Stimulated activated CD4-positive, alpha-beta T cell treated with anti-CD3 and anti-CD28 coated beads, Interleukin-12 subunit alpha, Interleukin-12 subunit beta, amount 100 ng/mL, for 24 hours (primary cell): ENCODE measurements at places on chromosomes 3 and 15.
A peak's percentile ranks its signal among the peaks of the same experiment; 100 is the strongest.

- DNase-seq: no peak
Observed at GRCh38 chr3:195119461-195120266, 151.3 kb downstream of the XXYLT1 start.

DNA sequence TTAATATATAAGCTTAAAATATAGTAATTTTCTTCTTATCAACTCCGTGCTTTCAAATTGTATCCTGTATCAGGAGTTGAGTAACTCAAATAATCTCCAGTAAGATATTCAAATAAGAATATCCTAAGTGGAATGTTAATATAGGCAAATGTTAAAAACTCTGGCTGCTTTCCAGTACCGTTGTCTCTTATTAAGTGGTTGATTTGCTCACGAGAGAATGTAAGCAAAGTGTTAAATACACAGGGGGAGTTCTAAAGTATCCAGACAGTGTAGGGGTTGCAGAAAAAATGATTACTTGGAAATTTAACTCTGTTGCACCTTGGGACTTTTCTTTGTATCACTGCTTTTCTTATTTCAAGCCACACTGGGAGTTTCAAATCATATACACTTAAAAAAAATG is 478.9 kb upstream of the TBL1XR1 start:
- no peak for DNase-seq

DNA sequence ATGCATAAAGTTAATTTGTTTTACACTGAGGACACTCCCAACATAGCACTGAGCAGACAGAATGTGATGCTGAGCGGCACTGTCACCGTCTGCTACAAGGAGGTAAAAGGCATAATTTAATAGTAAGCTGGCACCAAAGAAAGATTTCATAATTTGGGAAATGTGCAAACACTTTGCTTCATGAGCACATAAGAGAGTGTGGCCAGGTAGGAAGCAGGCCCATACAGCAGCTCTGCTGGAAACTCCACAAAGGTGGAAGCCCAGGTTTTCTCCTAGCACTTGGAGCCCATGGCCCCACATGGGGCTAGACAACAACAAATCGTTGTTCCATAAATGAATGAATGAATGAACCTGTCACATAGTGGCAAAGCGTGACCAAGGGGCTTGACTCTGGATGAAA is 68.5 kb upstream of the CACNA2D3 start:
- DNase-seq: no peak

GRCh38 chr15:51128701-51129100 is 34.0 kb upstream of the TNFAIP8L3 start:
- DNase-seq: no peak

DNA sequence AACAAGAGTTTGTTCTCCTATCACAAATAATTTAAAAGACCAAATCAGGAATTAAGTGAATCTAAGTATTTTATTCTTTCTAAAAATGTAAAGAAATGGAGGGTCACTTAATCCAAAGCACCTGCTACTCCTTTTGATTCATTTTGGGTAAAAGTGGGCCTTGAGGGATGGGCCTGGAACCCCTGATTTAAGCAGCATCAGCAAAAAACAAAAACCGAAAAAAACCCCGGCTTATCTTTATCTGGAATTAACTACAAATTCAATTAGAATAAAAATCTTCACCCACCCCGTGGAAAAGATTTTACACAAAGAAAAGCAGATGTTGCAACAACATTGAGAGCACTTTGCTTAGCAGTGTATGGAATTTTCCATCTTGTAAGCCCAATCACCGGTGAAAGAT is 1018.2 kb downstream of the MCTP2 start:
- DNase-seq: no peak

DNA sequence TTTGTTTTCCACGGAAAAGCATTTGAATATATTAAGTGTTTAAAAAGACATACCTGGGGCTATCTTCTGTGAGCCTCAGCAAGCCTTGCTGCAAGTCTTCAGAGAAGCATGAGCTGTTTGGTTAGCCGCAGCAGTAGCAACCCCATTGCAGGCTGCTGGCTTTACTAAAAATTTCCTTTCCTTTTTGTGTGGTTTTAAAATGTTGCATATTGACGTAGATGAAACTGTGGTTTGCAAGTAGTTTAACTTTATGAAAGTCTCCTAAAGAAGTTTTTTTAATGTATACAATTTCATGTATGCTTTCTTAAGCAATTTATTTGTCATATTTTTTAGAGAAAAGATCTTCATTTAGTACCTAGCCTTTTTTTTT is at the start of gene GPR171:
GPR171 (minus strand) TSS at position 166 of the 370 bp plus-strand sequence. CDS start 3,830 bp downstream, outside the sequence.
- peak; percentile 43 for DNase-seq

DNA sequence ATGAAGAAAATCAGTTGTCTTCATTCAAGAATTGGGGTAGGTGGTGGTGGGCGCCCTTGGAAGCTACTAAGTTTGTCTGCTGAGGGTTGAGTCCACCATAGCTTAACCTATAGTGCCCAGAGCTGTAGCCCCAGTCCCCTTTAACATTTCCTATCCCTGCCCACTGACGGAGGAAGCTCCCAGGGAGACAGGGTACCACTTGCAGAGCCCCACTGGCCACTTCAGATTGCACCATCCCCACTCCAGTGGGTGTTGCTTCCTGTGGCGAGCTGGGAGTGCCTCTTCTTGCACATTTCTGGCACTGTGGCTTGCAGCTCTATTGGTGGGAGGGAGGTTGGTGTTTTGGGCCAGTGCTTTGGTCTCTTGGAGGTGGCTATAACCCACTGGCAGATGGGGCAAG is 2.7 kb downstream of the PXYLP1 start:
- no peak for DNase-seq

GRCh38 chr3:194204042-194204987 is 68.4 kb downstream of the HES1 start:
- no peak for DNase-seq

DNA sequence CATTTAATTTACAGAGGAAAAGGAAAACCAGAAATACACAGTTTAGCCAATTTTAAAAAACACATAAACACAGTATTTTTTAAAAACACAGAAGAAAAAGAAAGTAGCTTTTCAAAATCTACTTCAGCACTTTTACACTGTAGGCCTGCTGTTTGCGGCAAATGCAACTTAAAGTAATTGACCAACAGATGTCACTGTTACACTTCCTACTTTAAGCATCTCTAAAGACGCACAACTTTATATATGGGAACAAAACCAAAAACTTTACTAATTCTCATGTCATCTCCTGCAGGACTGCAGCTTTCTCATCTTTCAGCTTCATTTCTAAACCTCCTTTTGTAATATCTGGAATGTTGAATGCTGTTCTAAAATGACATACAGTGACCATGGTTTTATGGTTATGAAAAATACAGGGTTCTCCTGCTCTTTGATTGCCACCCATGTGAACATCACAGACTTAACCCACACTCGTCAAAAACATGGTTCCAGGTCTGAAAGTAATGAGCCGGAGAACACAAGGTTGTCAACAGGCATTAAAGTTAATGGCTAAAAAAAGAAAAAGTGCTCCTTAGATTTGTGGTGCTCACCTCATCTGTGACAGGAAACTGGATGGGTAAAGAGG is 107.9 kb downstream of the FMN1 start:
- no peak for DNase-seq

DNA sequence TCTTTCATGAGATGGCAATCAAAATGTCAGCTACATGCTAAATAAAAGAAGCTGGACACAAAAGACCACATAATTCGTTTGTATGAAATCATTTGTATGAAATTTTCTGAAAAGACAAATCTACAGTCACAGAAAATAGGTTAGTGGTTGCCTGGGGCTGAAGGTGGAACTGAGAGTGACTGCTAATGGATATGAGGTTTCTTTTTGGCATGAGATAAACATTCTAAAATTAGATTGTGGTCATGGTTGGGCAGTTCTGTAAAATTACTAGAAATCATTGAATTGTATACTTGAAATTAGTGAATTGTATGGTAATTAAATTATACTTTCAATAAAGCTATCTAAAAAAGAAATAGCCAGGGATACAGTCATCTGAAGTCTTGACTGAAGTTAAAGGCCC is 2.7 kb upstream of the DMXL2 start:
- DNase-seq: no peak

- DNase-seq: peak; percentile 9
Observed at GRCh38 chr3:14633819-14634424, 17.6 kb upstream of the CCDC174 start.

DNA sequence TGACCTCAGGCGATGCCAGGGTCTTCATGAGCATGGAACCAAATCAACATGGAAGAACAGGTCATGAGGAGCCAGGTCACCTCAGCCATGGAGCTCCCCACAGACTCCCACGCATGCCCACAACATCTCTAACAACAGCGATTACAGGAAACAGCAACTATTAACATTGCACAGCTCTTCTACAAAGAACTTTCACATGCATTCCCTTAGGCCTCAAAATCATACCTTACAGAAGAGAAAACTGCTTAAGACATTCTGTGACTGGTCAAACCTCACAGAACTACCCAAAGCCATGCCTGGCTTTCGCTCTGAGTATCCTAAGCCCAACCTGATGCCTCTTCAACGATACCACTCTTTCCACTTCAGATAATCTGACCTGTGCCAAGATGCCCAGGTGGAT is 117.8 kb downstream of the OXNAD1 start:
- DNase-seq: no peak

DNA sequence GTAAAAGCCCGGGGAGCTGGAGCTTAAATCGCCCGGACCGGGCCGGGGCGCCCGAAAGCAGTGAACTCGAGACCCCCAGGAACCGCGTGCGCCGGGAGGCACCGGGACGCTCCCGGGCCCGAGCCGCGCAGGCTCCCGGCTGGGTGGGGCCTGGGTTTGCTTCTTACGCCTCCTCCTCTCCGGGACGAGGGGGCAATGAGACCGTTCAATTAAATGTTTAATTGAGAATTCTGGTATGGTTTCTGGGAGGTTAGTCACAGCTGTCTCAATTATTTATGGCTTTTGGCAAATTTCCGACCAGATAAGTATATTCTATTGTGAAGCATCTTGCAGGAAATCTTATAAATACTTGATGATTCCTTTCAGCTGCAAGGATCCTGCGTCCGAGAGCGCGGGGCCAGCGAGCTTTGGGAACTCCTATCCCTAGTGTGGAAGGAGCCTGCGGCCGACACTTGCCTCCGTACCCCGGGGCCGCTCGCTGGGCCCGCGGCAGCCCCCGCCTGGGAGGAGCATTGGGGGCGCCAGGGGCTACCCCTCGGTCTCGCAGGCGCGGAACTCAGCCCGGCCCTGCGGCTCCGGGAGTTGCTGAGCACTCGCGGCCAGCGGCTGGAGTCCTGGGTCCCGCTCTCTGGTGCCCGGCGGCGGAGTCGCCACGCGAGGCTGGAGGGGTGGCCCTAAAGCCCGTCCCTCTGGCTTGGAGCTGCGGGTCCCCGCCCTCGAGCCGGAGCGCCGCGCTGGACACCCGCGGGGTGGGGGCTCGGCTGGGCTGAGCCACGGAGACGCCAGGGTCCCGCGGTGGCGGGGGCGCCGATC is 10.3 kb downstream of the ISL2 start:
- no peak for DNase-seq

- DNase-seq: no peak
Observed at GRCh38 chr3:101484805-101485620, 28.0 kb downstream of the SENP7 start.

GRCh38 chr3:169610888-169611291 is 52.6 kb downstream of the MECOM start:
- no peak for DNase-seq

GRCh38 chr3:168453623-168454022 is 357.9 kb upstream of the GOLIM4 start:
- no peak for DNase-seq

GRCh38 chr15:82882273-82882928 is 70.1 kb downstream of the HOMER2 start:
- no peak for DNase-seq

DNA sequence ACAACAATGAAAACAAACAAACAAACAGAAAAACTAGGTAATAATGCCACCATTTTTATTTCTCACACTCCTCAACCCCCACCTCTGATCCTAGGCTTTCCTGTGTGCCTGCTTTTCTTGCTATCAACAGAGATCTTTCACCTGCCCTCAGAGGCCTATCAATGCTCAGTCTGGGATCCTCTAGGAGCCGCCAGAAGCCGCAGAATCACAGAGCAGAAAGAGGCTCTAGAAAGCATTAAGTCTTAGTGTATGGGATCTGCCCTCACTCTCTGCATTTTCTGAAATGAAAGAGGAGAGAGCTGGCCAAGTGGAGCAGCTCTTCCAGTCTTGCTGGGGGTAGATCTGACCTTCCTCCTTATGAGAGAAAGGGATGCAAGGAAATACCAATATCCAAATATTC is 306.8 kb downstream of the TUSC7 start:
- DNase-seq: no peak

DNA sequence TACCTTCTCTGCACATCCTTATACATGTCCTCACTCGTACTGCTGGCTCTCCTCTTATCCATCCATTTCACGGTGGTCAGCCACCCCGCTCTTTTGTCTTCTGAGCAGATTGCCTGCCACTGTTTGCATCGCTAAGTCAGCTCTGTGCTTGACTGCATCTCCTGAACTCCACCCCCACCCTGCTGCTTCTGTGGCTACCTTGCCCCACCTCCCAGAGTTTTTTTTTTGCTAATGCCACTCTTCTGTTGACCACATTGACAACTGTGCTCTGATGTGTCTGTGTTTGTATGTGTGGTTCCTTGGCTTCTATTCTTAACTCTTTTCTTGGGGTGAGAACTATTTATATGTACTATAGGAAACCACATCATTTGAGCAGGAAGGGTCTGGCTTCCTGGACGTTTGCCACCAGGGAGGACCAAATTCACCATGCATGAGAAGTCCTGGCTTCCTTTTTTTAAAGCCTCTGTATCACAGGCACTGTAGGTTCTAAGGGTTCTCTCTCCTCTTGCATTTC is 12.8 kb upstream of the MTMR10 start:
- DNase-seq: no peak

DNA sequence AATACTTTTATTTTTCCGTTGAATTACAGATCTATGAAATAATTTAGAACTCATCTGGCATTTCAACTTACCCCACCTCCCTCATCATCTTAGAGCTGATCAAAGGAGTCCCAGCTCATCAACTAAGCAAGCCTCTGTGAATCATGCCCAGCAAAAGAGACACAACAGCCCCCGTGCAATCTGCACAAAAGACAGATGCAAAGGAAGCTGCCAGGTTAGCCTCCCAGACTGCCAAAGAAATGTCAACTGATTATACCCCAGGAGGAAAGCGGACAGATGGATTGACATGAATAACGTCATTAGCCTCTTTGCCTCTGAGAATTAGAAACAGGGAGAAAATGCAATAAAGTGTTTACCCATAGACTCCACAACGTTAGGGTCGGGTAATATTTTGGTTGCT is 75.0 kb downstream of the GABRB3 start:
- DNase-seq: no peak

DNA sequence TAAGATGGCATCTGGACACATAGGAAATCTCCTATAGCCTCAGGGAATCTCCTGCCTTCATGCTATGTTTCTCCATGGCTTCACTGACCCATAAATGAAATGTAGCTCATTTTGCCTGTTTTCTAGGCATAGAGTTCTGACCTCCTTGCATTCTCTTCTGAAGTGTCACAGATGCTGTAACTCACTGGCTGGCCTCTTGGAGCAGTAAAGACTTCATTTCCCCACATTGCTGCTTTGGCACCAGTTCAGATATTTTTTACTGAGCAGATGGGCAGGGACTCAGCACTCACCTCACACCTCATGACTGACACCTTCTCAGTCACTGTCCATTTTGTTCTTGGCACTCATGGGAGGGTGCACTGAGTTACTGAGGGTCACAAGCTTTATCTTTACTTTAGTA is 286.7 kb upstream of the TGFBR2 start:
- DNase-seq: no peak

GRCh38 chr3:25173606-25174005 is 254.5 kb upstream of the RARB start:
- DNase-seq: no peak
